ENCODE measurements at places on chromosomes 2 and 18.

DNA sequence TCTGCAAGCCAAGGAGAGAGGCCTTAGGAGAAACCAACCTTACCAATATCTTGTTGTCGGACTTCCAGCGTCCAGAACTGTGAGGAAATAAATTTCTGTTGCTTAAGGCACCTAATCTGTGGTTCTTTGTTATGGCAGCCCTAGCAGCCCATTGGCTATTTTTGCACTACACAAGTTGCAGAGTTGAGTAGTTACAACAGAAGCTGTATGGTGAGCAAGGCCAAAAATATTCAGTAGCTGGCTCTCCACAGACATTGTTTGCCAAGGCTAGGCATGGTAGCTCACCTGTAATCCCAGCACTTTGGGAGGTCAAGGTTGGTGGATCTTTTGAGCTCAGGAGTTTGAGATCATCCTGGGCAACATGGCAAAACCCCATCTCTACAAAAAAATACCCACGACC is 27.1 kb upstream of the SCYGR1 start:
- DNase-seq: no peak

- DNase-seq: no peak
Measured at GRCh38 chr2:134395779-134396178, 141.9 kb downstream of the MGAT5 start.

- no peak for DNase-seq
Measured at GRCh38 chr2:36479406-36479805, 118.6 kb downstream of the FEZ2 start.

DNA sequence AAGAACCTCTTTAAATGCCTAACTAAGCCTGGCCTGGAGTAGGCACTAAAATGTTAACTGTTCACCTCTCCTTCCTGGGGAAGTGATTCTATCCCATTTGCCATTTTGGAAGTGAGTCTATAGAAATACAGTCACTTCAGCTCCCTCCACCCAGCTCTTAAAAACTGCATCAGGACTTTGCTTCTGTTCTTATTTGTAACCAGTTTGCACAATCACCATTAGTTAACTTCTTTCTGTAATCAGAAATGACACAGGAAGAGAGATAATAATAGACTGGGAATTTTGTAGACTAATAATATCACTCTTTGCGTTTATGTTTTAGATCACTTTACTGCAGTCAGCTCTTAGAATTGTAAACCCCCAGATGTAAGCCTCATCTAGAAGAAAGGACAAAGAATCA is 16.0 kb upstream of the MARCO start:
- no peak for DNase-seq

GRCh38 chr2:230955163-230955737 is 30.2 kb upstream of the GPR55 start:
- DNase-seq: no peak

- no peak for DNase-seq
Measured at GRCh38 chr2:74191596-74192380, 6.6 kb upstream of the MTHFD2 start.

- DNase-seq: no peak
Measured at GRCh38 chr2:216205486-216205885, 96.3 kb downstream of the XRCC5 start.

DNA sequence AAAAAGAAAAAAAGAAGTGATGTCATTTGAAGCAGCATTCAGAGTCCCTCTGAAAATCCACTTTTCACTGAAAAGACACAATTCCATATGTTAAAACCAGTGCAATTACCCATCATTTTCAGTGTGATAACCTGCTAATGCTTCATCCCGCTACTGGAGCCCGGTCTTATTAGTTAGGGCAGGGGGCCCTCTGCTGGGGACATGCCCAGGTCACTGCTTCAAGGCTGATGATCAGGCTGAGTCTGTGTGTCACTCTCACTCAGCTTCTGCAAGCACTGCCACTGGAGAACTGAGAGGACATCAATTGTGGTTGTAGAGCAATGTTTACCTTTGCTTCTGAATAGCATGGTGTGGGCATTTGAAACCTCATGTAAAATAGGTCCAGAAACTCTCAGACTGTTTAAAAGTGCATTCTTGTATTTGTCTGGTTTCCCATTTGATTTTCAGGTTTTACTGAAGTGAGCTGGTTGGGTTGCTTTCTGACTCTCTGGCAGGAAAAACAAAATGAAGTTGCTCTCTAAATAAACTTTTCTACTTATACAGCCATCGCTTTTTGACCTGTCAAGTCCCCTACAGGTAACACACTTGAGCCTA is 49.2 kb upstream of the NXPH2 start:
- DNase-seq: peak; percentile 14

GRCh38 chr18:13756261-13756660 is 29.8 kb downstream of the RNMT start:
- DNase-seq: no peak

DNA sequence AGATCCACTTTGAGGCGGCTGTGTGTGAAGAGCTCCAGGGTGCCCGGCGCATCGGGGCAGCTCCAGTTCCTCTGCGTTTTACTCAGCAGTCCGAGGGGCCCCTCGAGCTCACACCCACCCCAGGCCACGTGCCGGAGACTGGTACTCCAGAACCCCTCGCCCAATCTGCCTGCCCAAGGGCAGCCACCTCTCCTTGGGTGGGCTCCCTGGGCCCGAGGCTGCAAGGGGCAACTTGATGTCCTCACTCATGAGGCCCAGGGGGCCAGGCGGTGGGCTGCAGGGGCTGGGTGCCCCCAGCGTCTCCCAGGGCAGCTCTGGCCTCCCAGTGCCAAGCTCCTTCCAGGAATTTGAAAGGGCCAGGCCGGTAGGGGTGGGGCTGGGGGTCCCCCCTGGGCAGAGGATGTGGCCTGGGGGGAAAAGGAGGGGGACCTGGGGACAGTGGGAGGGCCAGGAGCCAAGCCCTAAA is 16.7 kb downstream of the RAMP1 start:
- DNase-seq: no peak

- DNase-seq: no peak
Measured at GRCh38 chr18:52546686-52547346, 206.8 kb downstream of the DCC start.

GRCh38 chr2:46650556-46651001 is 171.2 kb downstream of the TMEM247 start:
- peak; percentile 61 for DNase-seq

DNA sequence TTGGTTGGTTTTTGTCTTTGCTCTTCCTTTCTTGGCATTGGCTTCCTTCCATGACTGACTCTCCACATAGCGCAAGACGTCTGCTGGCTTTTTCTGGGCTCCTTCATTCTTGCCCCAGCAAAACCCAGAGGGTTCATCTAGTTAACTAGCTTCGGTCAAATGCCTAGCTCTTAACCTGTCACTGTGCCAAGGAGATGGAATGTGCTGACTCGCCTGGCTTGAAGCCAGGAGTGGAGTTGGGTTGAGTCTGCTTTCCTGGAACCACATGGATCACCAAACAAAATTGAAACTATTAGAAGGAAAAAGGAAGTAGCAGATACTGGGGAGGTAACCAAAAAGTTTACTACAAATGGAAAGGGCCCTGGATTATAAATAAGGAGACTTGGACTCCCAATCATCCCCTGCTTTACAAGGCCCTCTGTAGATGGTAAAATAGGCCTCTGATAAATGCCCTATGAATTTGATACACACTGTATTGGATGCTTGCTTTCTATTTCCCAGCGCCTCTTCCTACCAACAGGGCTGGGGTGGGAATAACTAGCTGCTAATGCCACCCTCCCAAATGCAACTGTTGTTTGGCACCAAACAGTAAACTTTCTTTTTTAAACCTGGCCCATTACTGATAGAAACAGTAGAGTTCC is 11.3 kb downstream of the MALT1 start:
- peak; percentile 70 for DNase-seq

DNA sequence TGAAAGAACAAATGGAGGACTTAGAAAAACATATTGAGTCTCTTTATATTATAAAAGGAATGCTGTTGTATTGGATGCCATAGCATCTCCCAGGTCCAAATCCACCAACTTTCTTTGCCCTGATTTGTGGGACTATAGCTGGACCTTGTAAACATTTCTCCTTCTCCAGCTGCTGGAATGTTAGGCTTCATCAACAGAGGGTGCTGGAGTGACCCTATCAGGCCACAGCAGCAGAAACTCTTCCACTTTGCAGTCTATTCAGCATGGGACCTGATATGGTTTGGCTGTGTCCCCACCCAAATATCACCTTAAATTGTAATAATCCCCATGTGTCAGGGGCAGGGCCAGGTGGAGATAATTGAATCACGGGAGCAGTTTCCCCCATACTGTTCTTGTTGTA is 138.4 kb upstream of the ARL4C start:
- DNase-seq: peak; percentile 7

- no peak for DNase-seq
Measured at GRCh38 chr2:197073701-197074433, 147.4 kb upstream of the PGAP1 start.

DNA sequence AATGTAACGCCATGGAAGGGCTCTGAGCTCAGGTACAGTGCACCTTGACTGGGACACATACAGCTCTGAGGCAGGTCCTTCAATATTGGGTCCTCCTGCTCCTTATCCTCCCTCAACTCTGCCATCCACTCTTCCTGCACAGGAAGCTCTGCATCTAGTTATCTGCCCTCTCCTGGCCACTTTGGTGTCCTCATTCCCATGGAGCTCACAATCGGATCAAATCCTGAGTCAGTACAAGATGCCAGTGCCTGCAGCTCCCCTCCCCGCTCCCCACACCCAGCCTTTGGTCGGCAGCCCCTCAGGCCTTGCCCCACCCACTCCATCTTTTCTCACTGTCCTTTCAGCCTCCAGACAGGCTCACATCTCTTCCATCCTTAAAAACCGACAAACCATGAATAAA is 58.0 kb downstream of the LRRFIP1 start:
- no peak for DNase-seq

DNA sequence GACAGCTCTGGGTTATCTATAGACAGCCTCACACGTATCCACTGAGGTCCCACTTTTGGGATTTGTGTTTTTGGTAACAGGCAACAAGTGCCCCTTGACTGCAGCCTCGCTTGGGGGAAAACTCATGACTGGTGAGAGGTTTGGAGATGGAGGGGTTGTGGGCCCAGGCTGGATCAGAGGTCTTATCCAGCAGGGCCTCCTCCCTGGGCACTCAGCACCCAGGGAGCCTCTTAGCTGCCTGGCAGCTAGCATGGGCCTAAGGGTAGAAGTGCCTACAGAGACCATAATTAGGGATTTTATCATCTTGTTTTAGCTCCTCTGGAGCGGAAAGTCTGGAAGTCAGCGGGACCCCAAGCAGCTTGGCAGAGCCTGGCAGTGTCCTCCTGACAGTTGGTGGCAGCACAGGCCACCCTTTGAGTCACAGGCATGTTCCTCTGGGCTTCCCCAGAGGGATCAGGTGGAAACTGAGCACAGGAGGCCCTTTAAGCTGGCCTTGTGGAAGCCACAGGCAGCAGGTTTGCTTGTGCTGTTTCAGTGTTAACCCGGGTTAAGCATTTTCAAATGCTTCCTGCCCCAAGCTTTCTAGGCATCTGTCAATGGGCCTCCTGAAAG is 143.1 kb downstream of the KCTD1 start:
- DNase-seq: peak; percentile 41

DNA sequence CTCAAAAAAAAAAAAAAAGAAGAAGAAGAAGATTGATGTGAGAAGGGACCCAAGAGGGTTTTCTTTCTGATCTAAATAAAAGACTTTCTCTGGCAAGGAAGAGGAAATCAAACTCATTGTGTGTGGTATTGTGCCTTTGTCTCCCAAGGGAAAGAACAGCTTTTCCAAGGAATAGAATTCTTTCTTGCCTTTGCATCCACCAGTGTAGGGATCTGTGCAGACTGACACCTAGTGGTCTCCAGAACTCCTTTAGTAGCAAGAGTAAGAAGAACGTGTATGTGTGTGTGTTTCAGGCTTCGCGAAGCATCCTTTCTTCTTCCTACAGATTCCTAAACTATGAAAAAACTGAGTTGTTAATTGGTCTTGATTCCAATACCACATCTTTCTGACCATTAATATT is 33.5 kb upstream of the CRIM1 start:
- peak; percentile 34 for DNase-seq

GRCh38 chr2:173819852-173820251 is 145.3 kb downstream of the SP3 start:
- DNase-seq: no peak

GRCh38 chr18:76416911-76417310 is 78.1 kb downstream of the ZNF516 start:
- DNase-seq: no peak

- no peak for DNase-seq
Measured at GRCh38 chr2:12060886-12061285, 314.5 kb downstream of the LPIN1 start.

- no peak for DNase-seq
Measured at GRCh38 chr2:164542581-164543021, 78.7 kb downstream of the GRB14 start.

DNA sequence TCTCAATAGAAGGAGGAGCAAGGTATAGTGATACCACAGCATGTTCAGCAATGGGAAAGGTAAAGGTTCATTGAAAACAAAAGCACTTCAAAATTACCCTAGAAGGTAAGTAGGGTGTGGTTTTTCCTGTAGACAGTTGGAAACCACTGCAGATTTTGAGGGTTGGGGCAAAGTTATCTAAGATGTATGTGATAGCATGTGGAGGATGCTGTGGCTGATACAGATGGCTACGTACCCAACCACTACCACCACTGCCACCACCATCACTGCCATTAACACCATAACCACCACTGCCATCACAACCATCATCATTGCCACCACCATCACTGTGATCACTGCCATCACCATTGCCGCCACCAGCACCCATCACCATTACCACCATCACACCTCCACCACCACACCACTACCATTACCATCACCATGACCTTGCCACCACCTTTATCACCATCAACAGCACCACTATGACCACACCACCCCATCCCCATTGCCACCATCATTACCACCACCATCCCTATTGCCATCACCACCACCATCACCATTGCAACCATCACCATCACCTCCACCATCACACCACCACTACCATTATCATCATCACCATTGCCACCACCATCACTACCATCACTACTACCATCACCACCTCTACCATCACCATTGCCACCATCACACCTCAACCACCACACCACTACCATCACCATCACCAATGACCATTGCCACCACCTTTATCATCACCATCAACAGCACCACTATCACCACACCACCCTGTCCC is 3.7 kb downstream of the TMSB10 start:
- DNase-seq: no peak

DNA sequence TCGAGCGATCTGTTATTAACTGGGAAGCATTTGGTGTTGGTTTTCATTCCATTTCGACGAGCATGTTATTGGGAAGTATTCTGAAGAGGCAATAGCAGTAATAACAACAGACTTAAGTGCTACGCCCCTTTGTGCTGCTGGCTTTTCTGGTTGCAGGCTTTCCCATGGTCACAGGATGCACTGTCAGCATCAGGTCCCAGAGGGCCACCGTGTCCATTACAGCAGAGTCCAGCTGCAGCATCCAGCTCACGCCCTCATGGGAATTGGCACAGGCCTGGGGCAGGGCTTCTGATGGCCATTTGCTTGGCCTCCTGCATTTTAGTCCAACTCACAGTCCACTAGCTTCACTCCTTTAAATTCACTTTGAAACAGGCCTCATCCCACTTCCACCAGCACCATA is 44.4 kb downstream of the BCL2L11 start:
- DNase-seq: no peak

- no peak for DNase-seq
Measured at GRCh38 chr2:128329607-128330006, 10.9 kb upstream of the HS6ST1 start.
